ENCODE measurements at places on chromosomes 12 and 14.

DNA sequence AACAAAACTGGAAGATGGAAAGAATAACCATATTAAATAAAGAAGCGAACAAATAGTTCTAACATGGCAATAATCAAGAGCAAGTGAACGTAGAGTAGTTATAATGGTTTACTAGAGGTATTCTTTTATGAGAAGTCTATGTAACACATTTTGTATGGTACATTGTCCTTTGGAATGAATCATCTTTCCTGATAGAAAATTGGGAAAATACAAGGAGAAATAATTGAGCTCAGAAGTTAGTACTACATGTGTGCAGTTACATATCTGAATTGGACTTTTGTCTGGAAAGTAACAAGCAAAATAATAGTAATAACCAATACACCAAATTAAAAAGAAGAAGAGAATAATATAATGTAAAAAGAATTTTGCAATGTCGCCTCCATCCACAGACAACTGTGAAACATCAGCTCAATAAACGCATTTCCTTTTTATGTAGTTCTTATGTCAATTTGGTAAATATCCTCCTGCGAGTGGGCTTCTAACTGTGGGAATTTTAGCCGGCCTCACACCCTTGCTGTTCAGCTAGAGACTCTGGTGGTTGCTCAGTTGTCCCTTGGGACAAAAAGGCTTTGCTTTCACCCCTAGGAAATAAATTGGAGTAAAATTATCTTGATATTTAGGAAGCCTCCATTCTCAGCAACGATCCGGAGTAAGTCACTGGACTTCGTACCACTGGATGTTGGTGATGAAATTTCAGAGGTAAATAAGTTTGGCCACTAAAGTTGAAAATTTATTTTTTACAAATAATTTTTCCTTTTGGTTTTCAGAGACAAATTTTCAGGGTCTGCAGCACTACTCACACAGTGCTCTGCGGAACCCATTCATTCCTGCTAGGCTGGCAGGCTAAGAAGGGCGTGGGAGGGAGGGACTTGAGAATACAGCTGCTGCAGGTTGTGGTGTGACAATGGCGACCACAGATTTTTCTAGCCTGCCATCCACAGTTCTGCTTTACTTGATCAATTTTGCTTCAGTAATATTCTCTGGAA lies 1.1 kb upstream of the TUBA1A start:
- no peak for DNase-seq

GRCh38 chr12:92912052-92912451 lies 17.0 kb downstream of the EEA1 start:
- DNase-seq, result no peak

GRCh38 chr12:81610955-81611889 lies 147.9 kb downstream of the PPFIA2 start:
- no peak for DNase-seq

DNA sequence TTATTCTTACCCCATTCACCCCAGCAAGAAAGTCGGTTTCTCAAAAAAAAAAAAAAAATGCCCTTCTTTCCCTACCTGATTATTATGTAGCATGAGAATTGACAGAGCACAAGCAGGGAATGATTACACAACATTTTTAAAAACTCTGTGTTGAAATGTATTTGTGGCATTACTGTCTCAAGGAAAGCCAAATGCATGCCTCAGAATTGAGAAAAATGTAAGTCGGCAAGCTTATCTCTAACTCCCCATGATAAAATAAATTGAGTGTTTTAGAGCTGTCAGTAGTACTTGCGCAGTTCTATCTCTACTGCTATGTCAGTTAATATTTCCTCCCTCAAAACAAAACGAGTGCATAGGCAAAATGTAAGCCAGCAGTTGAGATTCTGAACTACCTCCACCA lies 25.7 kb downstream of the ANO4 start:
- DNase-seq, result no peak

- DNase-seq, result peak; percentile 17
These were observed 11.9 kb downstream of the TMTC3 start for GRCh38 chr12:88153959-88154358.

DNA sequence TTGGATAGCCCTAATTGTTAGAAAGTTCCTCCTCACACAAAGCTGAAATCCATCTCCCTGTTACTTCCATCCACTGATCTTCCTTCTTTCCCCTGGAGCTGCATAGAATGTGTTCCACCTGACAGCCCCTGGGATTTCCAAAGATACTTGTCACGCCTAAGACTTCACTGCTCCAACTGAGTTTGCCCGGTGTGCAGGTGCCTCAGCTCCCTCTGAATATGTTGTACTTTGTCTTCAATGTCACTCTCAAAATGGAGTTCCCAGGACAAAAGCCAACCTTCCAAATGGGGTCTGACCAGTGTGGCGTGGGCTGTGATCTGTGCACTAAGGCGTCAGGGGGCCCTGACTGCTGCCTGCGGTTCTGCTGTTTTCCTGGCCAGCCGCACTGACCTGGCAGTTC lies 42.8 kb downstream of the CACNA2D4 start:
- DNase-seq, result no peak

Measured in skeletal muscle cell (primary cell).